NCI-H1105 treated with DMSO at 0.1 percent for 48 hours (cell line): ENCODE measurements at places on chromosomes 11 and 22.

DNA sequence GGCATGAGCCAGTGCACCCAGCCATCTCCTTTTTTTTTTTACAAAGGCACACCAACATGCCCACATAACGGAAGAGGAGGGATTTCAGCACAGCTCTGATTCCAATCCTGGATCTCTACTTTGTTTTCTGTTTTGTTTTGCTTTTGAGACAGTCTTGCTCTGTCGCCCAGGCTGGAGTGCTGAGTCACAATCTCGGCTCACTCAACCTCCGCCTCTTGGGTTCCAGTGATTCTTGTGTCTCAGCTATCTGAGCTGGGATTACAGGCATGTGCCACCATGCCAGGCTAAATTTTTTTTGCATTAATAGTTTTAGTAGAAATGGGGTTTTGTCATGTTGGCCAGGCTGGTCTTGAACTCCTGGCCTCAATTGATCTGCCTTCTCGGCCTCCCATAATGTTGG, 28.1 kb downstream of the VSTM5 start:
- no peak for DNase-seq

- no peak for DNase-seq
Observed at GRCh38 chr22:35202376-35202775, 54.9 kb upstream of the HMGXB4 start.

- no peak for DNase-seq
Observed at GRCh38 chr22:48103126-48103875, 1340.9 kb downstream of the TBC1D22A start.

DNA sequence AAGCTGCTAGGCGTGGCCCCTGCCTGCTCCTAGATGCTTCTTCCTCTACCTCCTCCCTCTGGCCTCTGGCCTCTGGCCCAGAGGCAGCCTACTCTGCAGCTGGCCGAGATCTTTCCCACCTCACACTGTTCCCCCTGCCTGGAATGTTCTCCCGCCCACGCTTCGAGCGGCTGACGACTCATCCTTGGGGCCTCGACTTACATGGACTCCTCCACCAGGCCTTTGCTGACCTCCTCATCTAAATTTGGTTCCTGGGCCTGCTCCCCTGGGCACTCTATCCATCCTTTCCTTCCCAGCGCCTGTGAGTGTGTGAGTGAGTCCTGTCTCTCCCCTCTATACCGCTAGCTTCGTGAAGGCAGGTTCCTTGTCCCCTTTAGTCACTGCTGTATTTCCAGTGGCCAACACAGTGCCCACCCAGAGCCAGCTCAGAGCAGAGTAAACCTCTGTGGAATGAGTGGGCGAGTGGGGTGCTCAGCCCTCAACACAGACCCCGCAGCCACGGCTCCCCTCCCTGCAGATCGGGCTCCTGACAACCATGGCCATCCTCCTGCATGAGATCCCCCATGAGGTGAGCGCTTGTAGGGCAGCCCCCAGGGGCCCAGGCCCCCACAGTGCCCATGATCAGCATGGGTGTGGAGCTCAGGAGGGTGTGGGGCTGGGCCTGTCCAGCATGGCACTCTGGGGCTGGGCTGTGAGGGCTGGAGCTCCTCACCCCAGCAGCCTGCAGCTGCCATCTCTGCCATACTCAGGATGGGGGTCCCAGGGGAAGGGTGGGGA, 5.7 kb downstream of the SLC39A13 start:
- no peak for DNase-seq

GRCh38 chr11:77381729-77382665, 80.5 kb upstream of the GDPD4 start:
- DNase-seq: no peak

GRCh38 chr11:3091846-3092602, 34.8 kb upstream of the CARS1 start:
- DNase-seq: peak; percentile 67

DNA sequence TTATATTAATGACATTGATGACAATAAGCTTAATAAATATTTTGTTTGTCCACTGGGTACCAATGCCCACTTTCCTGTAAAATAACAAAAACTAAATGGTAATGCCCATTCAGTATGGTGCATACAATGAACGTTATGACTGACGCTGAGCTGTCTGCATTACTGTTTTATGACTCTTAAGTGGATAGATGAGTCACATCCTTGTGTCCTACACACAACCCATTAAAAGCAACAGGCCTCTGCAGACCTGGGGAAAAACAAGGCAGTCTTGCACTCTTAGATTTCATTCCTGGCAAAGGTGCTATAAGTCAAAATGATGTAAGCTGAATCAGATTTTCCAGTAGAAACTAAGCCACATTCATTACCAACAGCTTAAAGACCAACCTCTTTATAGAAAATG, 176.3 kb upstream of the TMEM45B start:
- no peak for DNase-seq

- no peak for DNase-seq
Observed at GRCh38 chr11:85848006-85848405, 7.2 kb upstream of the CCDC83 start.

DNA sequence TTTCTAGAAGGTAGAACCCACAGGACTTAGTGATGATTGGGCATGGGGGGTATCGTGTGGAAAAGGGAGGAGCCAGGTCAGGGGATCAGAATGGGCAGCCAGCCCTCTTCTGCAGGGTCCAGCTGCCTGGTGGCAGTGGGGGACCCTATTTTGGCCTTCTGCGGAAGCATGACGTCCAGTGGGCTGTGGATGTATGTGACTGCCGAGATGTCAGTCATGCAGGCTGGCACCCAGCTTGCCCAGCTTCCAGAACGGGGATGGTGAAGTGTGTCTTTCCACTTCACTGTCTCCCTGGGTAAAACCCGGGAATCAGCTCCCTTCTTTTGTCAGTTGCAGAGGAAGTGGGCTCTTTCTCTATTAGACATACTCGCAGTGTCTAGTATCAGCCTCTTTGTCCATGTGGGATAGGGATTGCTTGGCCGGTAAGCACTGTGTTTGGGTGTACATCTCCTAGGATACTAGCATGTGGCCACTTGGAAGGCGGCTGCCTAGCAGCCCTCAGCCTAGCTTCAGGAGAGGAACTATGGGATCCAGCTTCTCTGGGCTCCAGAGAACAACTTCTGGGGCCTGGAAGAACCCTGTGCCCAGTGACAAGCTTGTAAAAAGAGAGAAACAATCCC, 51.4 kb downstream of the GRIK4 start:
- no peak for DNase-seq

- no peak for DNase-seq
Observed at GRCh38 chr11:47848700-47849155, 578 bp upstream of the NUP160 start.

- peak; percentile 87 for DNase-seq
Observed at GRCh38 chr11:95790933-95791708, 823 bp downstream of the CEP57 start.

- DNase-seq: peak; percentile 93
Observed at GRCh38 chr11:72227316-72228228, 3.0 kb downstream of the INPPL1 start.

DNA sequence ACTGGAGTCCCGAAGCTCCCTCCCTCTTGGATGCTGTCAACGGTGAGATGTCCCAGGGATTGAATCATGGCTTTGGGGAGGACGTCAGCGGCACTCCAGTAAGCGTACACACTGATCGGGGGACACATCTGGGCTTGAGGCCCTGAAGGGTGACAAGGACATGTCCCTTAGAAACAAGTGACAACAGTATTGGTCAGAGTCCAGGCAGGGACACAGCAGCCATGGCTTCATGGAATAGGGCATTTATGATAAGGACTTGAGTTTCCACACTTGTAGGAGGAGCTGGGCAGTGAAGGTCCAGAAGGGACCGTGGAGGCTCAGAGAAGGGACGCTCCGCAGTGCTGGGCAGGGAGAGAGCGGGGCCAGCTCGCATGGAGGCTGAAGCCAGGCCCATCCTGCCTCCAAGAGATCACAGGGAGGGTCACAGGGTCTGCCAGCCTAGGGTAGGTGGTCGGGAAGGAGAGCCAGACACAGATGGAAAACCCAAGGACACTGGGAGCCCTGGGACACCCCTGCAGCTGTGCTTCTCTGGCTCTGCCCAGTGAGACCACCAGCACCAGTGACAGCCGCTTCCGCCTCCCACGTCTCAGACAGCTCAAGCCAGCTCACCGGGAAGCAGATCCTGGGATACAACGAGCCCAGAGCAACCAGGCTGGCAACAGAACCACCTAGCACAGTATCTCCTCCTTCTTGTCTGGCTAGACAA, 22.9 kb upstream of the RFPL3 start:
- no peak for DNase-seq

DNA sequence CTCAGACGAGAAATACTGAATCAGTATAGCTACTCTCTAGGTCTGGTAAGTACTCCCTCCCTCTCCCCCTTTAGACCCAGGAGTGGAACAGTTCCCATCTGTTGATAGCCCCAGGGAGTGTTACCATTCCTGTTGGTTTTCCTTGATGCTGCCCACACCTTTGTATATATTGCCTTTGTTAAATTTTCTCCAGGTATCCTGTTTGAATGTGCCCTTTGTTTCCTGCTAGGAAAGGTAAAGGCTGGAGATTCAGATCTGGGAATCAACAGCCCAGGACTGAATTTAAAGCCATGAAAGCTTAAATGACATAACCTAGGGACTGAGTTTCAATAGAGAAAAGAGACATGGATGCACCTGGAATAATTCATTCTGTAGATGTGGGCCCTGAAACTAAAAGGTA, 68.3 kb downstream of the CCDC83 start:
- no peak for DNase-seq

DNA sequence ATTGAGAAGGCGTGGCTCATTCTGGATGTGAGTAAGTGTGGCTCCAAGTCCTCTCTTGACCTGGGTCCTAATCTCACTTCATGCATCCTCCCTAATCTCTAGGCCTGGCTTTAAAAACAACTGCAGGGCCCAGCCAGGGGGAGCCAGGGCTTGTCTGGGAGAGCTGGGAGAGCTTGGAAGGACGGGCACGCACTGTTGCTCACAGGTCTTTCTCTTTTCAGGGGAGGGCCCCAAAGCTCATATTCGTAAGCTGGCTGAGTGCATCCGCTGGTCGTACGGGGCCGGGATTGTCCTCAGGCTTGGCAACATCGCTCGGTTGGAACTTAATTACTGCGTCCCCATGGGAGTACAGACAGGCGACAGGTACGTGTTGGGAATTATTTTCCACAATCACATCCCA, 34.1 kb upstream of the PARVB start:
- peak; percentile 57 for DNase-seq

DNA sequence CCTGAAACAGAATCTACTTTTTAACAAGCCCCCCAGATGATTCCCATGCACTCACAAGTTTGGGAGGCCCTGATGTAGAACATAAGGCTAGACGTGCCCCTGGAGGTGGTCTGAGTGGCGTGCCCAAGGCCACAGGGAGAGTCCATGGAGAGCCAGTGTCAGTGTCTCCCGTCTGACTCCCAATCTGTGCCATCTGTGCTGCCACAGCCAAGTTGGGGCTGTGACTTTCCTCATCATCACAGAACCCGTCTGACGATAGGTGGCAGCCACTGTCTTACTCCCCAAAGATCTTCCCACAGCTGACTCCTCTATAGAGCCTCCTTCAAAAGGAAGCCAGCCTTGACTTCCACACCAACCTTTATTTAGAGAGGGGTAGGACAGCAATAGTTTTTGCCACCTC, 470.5 kb downstream of the SOX6 start:
- no peak for DNase-seq

GRCh38 chr22:32752816-32753520, 48.5 kb upstream of the TIMP3 start:
- no peak for DNase-seq

DNA sequence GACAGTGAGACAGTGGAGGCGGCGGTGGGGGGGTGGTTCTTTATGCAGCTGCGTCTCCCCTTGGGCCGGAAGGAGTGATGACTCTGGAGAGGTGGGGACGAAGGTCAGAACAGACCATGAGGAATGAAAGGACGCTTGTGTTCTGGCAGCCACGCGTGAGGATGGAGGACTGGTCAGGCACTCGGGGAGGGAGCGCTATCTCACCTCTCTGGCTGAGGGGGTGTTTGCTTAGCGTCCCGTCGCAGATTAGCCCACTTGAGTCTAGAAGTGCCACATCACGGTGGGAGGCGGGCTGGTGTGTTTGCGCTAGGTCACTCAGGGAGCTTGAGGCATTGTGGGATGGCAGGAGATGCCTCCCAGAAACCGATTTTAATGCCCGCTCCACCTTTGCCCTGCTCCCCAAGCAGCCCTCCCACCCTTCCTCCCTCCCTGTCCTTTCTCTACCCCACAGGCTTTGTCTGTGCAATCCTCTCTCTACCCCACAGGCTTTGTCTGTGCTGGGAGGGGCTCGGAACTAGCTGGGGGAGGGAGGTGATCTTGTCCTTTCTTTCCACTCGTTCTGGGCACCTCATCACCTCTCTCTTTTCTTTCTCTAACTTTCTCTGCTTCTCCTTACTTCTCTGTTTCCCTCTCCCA, 97.8 kb downstream of the PKNOX2 start:
- DNase-seq: no peak

DNA sequence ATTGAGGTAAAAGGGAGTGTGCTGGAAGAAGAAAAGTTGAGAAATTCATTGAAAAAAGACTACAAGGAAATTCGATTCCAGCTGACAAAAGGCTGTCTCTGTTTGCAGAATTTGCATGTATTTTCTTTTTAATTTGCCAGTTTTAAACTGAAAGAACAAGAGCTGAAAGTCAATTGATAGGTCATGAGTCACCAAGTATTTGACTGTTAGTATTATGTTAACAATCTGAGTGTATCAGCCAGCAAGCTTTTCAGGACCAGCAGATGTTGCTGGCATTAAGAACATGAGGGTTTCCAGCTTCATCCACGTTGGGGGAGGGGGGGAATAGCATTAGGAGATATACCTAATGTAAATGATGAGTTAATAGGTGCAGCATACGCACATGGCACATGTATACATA, 726.7 kb downstream of the METTL15 start:
- DNase-seq: no peak

- no peak for DNase-seq
Observed at GRCh38 chr11:65700399-65700798, 11.7 kb upstream of the KAT5 start.

GRCh38 chr22:36964106-36964505, 50.7 kb downstream of the CSF2RB start:
- DNase-seq: no peak

DNA sequence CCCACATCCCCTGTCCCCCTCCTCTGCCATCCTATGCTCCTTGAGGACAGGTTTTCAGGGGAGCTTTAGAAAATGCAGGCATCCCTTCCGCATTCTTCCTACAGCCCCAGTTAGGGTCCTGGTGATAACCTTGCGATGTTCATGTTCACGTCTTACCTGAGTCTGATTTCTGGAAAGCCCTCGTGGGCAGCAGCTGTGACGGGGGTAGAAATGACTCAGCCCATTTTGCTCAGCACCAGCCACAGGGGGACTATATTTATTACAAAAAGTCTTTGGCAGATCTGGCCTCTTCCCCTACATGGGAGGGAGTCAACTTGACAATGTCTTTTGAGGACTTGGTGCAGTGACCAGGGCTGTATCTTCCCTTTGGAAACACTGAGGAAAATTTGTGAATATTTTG, 12.3 kb downstream of the PKNOX2 start:
- no peak for DNase-seq

GRCh38 chr11:101126551-101127196, 2.9 kb downstream of the PGR start:
- DNase-seq: no peak
